Stimulated activated CD8-positive, alpha-beta memory T cell treated with anti-CD3 and anti-CD28 coated beads, Interleukin-2, amount 100 ng/mL, for 48 hours (primary cell): ENCODE measurements at places on chromosomes 6 and 20.

- no peak for DNase-seq
Measured at GRCh38 chr20:6709910-6710595, 57.4 kb upstream of the BMP2 start.

DNA sequence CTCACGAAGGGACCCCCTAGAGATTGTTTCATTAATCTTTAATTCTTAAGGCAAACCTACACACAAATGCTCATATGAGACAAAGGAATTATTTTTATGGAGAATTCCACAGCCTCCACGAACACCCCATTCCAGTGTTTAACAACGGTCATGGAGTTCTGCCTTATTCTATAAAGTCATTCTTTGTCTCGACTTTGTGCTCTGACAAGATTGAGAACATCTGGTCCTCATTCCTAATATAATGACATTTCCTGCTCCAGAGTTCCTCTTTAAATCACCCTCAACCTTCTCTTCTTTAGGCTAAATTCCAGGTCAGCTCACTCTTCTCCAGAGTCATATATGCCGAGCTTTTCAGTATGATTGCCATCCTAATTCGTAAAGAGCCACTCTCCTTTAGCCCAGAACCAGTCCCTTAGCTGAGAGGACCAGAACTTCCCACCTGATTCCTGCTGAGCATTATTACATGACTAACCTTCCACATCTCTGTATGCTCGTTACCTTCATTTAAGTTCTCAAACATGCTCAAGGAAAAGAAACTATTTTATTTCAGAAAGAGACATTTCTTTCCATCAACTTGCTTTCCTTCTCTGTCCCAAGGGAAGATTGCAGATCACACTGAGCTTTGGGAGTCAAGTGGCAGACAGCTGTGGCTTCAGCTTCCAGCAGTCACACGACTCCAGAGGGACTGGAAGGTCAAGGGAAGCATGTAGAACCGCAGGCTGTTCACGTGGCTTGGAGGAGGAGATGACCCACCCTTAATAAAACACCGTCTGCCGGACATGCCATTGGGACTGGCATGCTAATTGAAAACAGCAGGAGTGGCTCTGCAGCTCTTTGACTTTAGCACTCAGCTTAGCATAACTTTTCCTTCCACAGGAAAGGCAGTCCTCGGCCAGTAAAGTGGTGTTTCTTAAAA lies 467.1 kb upstream of the HSF2 start:
- DNase-seq = no peak

- no peak for DNase-seq
Measured at GRCh38 chr6:2007165-2007564, 238.2 kb downstream of the GMDS start.

DNA sequence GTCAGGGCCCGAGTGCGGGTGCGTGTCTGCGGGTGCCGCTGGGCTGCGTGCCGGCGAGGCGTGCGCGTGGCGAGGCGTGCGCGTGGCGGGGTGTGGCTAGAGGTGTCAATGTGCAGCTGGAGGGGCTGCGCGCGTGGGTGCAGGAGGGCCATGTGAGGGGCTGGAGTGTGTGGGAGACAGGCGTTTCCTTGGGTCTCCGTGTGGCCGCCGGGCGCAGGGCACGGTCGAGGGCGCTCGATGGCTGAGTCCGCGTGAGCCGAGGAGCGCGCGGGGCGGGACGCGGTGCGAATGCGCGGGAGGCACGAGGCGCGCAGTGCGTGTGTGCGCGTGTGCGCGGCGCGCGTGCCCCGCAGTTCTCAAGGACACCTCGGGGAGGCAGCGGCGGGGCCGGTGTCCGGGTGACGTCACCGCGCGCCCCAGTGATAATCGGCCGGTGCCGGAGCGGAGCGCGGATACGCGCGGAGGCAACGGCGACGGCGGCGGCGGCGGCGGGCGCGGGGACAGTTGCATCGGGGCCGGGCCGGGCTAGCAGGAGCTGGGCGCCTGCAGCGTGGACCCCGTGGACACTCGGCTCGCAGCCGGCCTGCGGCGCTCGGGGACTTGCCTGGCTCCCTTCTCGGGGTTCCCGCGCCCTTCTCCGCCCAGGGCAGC lies 38.7 kb downstream of the YTHDF1 start:
- no peak for DNase-seq

DNA sequence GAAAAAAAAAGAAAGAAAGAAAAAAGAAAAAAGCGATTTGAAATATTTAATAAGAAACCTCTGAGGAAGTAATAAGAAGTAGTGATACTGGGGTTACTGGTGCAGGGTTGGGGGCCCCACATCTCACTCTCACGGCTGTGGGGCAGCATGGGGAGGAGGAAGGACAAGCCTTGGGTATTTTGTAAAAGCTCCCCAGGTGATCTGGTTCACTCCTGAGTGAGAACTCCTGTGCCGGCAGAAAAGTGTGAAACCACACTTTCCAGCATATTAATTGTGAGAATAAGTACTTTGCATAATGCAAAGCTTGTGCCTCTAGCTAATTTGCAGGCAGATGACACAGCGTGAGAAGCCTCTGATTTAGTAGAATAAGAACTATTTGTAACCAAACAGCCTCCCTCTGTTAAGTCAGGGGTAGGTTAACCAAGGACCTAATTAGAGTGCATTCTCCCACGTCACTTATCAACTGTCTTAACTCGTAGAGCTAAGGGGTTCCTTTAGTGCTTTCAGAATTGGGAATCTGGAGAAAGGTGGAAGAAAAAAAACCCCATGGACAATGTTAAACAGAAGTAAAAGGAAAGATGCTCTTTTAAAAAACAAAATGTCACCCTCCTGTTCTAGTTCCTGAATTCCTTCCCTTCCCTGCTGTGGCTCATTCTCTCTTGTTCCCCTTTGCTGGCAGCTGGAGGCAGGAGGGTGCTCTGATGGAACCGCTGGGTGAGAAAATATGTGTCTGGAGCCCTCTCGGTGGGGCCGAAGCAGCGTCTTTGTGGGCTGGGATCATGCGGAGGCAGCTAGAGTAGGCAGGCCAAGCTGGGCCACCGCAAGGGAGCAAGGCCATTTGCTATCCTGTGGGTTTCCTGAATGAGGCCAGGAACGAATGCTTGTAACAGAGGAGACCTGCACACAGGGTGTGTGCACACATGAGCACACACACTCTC lies 108.7 kb downstream of the FYN start:
- peak; percentile 47 for DNase-seq

DNA sequence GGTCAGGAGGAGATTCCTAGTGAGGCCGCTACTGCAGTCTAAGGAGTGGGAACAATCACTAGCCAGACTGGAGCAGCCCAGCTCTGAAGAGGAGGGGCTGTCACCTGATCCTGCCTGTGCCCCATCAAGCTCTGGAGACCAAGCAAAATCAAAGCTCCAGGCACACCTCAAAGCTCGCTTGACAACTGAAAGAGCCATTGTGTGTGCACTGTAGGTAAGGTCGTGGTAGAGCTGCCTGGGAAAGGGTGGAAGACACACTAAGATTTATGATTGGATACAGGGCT lies 58.2 kb downstream of the CSE1L start:
- DNase-seq = no peak

DNA sequence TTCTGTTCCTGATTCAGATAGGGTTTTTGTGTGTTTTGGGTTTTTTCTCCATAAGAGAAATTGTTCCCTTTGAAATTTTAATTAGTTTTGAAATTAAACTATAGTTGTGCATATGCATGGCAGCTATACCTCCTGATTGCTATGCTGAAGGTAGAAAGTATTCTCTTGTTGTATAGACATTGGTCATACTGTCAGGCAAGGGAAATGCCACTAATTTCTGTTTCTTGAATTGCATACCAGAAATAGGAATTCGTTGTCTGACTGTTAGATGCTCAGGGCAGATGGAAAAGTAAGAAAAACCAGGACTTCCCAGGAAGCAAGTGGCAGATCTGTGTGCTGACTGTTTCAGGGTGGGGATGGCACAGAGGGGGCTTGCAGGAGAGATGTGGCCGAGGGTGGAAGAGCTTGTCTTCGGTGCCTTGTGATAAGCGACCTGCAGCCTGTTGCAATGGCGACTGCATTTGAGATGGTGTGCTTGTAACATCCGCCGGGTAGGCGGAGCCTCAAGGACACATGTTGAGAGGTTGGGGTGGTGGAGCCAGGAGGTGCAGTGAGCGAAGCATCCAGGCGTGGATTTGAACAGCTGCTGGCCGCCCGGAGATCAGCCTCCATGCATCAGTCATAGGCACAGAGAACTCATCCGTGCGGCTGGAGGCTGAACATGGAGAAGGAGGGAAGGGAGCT lies 42.8 kb downstream of the RREB1 start:
- DNase-seq = no peak

- DNase-seq = no peak
Measured at GRCh38 chr6:56638760-56639159, 3.9 kb downstream of the DST start.

- peak; percentile 37 for DNase-seq
Measured at GRCh38 chr20:15708984-15709598, 864.2 kb downstream of the KIF16B start.

- no peak for DNase-seq
Measured at GRCh38 chr6:42511803-42512422, 51.9 kb upstream of the UBR2 start.

DNA sequence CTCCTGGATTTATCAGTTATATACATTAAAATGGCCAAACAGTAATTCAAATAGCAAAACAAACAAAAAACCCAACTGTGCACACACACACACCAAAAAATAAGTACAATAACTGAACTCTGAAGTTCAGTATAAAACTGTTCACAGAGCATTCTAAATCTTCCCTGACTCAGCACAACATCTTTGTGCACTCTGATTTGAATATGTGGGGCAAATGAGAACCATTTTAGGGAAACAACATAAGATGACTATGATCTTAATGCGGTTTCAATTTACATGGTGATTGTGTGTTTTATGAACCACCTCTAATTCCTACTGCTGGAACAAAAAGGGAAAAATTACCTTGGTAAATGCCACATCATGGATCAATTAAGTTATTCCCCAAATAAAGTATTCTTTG lies 41.7 kb downstream of the PLAGL1 start:
- no peak for DNase-seq

- no peak for DNase-seq
Measured at GRCh38 chr20:41232973-41233926, 84.3 kb downstream of the ZHX3 start.

- DNase-seq = no peak
Measured at GRCh38 chr20:24497851-24498250, 28.4 kb downstream of the SYNDIG1 start.

GRCh38 chr6:136014454-136015437 lies 163.2 kb downstream of the PDE7B start:
- DNase-seq = no peak

- no peak for DNase-seq
Measured at GRCh38 chr6:113340371-113340770, 516.8 kb upstream of the MARCKS start.

GRCh38 chr6:132275066-132275970 lies 126.0 kb downstream of the MOXD1 start:
- DNase-seq = no peak

GRCh38 chr6:165308926-165309731 lies at the start of gene C6orf118:
Gene C6orf118 (minus strand): TSS chr6:165309605. CDS start chr6:165309586, 19 bp downstream.
- DNase-seq = no peak

- DNase-seq = peak; percentile 58
Measured at GRCh38 chr20:48738399-48739304, 89.1 kb downstream of the PREX1 start.

- DNase-seq = no peak
Measured at GRCh38 chr6:160962835-160963623, 28.5 kb upstream of the MAP3K4 start.

- DNase-seq = no peak
Measured at GRCh38 chr6:82185948-82186535, 61.5 kb downstream of the IBTK start.

DNA sequence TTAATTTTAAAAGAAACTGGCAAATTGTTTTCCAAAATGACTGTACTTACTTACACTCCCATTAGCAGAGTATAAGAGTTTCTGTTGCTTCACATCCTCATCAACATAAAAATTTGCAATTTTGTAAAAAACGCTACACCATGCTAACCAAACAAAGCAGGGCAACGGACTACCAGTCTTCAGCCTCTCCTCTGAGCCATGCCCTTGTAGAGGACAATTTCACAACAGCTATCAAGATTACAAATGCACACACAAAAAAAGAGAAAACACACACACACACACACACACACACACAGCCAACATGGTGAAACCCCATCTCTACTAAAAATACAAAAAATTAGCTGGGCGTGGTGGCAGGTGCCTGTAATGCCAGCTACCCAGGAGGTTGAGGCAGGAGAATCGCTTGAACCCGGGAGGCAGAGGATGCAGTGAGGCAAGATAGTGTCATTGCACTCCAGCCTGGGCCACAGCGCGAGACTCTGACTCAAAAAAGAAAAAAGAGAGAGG lies 4.1 kb upstream of the ADISSP start:
- DNase-seq = no peak

- no peak for DNase-seq
Measured at GRCh38 chr6:40925341-40925740, 113.7 kb downstream of the UNC5CL start.

DNA sequence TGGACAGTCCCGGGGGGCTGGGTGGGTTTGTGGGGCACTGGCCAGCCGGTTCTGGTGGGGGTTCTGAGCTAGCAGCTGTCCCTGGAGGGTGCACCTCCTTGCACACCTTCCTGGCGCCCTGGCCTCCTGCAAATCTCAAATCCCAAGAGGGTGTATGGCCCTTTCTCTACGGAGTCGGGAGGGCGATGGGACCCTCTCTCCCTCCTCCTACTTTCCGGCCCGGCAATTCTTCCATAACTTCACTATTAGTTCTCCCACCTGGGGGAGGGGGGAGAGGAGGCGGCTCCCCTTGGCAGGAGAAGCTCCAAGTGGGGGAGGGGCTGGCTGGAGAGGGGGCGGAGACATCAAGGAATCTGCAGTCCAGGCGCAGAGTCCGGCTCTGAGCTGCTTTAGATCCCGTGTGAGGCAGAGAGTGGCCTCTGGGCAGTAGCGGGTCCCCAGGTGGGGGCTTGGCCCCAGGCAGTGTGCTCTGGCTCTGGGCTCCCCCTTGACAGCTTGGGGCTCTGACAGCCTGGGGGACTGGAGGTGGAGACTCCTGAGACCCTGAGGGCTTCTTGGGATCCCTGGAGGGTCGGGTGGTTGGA lies 1.4 kb upstream of the LAMA5 start:
- DNase-seq = no peak

GRCh38 chr6:107082045-107082444 lies 33.3 kb downstream of the BEND3 start:
- no peak for DNase-seq

- DNase-seq = no peak
Measured at GRCh38 chr6:118984342-118984741, 49.4 kb upstream of the MCM9 start.

GRCh38 chr6:7496266-7496875 lies 45.1 kb upstream of the DSP start:
- no peak for DNase-seq

- no peak for DNase-seq
Measured at GRCh38 chr6:39303425-39304153, 10.6 kb downstream of the KCNK17 start.

DNA sequence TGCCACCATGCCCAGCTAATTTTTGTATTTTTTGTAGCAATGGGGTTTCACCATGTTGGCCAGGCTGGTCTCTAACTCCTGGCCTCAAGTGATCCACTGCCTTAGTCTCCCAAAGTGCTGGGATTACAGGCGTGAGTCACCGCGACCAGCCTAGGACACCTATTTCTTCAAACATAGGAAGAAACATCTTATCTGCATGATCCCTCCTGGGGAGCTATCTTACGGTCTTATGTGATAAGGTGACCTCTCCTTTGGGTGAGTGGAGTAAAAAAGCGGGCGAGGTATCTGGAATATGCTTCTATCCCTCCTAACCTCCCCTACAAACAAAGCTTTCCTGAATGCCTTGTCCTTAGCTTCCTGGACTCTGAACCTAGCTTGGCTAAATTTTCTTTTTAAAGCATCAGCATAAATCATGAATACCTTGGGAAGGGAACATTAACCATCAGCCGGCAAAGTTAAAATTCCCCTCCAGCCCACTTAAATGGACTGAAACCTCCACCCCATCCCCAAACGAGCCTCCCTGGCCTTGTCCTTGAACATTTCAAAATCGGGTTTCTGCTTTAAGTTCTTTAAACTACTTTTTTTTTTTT lies 24.5 kb downstream of the RIPOR3 start:
- no peak for DNase-seq
